ENCODE measurements at places on chromosomes 2 and 18.

DNA sequence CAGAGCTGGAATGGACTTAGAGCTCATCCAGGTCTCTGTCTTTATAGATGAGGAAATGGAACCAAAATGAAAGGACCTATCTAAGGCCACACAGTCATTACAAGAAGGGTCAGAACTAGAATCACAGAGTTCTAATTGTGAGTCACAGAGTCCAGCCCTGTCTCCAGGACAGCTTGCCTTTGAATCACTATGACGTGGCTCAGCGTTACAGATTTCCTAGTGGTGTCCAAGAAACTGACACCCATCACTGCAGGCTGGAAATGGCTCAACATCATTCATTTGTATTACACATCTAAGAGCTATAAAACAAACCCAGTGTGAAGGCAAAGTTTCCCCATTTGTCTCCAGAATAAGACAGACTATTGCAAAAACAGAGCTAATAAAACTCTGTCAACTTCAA, 164.3 kb upstream of the SIX2 start:
- peak; percentile 70 for DNase-seq

DNA sequence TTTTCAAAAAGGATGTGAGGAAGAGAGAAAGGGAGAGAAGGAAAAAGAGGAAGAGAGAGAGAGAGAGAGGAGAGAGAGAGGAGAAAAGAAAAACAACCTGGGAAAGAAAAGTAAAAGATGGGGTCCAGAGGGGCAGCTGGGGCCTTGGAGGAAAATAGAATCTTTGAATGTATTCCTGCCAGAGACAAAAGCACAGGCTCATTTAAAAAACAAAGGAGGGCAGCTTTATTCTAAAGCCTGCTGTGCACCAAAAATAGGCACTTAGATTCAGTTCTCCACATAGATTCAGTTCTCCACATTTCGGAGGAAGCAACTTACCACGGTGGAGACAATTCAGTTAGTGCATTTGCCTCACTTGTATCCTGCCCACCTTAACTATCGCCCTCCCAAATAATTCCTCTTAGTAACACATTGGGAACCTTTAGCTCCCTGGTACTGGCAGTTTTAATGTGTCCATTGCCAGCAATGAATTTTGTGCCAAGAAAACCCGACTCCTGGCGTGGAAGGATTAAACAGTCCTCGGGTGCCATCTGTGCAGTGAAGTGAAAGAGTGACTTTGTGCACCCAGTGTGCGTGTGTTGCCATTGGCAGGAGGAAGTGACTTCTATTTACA, 71.3 kb downstream of the DPP4 start:
- no peak for DNase-seq

- DNase-seq, result no peak
Measured at GRCh38 chr18:44852818-44853217, 172.1 kb downstream of the SETBP1 start.

- DNase-seq, result no peak
Measured at GRCh38 chr2:102708847-102709559, 52.8 kb upstream of the TMEM182 start.

DNA sequence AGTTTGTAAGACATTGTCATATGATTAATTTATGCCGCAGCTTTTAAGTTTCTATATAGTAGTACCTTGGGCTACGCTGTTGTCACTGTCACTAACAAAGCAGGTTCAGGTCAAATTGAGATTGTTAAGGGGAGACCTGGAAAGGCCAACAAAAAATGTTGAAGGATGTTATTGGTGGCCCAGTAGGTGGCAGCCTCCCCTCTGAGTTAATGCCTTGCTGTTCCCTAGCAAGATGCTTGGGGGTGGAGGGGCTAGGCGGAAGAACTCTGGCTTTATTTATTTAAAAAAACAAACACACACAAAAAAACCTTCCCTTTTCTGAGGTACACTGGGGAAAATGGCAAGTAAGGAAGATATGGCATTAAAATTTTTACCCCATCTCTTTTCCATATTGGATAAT, 128.3 kb upstream of the ATP5MC3 start:
- peak; percentile 11 for DNase-seq

GRCh38 chr18:57885931-57886330, 82.8 kb upstream of the ATP8B1 start:
- no peak for DNase-seq

DNA sequence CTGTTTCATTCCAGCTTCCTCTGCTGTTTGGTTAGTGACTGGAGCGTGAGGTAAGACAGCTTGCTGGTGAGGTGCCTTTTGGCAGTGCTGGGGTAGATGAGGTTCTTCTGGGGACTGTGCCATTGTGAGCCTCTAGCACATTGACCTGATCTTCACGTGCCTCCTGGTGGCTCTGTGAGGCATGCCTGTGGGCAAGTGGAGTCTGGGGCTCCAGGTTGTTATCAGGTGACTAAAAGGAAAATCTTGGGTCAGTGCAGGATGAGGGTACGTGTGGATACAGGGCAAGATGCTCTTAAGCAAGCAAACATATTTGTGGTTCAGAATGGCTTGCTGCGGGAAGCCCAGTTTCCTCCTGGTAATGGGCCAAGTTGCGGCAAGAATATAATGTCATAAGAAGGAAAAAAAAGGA, 75.4 kb downstream of the FHOD3 start:
- no peak for DNase-seq

DNA sequence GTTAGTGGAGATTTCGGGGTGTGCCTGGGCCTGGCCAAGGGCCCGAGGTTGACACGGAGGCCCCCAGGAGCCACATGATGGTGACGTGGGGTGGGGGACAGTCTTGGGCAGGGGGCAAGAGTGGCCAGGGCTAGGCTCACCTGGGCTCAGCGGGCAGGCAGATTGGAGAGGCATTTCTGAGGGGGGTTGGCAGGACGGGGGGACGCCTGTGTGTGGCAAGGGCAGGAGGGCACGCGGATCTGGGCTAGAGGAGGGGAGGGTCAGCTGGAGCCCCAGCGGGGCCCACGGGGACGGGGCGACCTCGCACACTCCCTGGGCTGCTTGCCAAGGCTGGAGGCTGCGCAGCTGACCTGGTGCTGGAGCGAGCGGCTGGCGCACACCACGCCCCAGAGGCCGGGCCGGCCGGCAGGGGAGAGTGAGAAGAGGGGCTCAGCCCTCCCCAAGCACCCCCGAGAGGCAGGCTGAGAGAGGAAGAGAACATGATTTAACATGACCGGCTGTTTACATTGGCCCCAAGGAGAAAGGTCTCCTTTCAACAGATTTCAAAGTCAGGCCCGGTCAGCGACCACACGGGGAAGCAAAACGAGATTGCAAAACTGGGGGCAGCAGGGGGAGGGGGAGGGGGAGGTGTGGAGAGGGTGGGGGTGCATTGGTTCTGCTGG, 38.0 kb upstream of the SNED1 start:
- DNase-seq, result peak; percentile 13

GRCh38 chr18:50231621-50232020, 34.7 kb downstream of the CFAP53 start:
- DNase-seq, result no peak

DNA sequence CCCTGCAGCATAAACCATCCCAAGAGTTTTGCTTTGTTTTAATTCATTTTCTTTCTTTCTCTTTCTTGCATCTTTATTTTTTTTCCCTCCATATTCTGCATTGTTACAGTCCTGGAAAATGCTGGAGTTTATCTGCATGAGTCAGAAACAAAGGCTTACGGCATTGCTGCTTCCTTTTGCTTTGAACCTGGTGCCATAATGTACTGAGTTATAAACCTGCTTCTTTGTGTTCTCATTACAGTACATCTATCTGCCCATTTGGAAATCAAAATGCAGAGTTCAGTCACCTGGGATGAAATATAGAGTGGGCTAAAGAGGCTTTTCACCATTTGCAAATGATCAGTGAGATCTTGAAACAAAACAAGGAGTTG, 1009.2 kb upstream of the FANCL start:
- no peak for DNase-seq

DNA sequence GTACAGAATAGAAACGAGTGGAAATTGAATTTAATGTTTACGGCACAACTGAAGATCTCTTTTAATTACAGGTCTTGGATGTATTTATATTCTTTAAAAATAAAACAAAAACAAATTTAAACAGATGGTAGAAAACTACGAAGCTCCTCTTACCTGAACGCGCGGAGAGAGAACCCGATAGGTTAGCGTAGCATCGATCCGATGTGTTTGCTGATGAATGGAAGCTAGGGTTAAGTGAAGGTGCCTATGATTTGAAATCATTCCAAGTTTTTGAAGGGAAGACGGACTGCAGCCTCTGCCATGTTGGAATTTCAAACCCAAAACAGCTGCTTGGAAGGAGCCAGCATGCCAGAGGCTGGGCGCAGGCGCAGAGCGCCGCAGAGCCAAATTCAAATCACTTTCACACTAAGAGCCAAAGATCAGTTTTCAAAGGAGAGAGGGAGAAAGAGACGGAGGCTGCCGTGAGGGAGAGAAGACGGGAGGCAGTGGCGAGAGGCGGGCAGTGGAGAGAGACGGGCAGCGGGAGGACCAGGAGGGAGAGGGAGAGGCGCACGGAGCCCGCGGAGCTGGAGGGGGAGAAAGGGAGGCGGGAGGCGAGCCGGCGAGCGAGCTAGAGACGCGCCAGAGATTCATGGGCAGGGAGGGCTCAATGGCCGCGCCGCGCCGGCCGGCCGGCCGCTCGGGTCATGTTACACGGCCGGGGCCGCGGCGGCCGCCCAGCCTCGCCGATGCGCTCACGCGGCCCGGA, at the start of gene FIGN:
Gene FIGN (minus strand): TSS at position 324 of the 748 bp plus-strand sequence. CDS start 1,081 bp downstream, outside the sequence.
- peak; percentile 91 for DNase-seq

GRCh38 chr18:811182-811891, 705 bp downstream of the YES1 start:
- DNase-seq, result peak; percentile 41

DNA sequence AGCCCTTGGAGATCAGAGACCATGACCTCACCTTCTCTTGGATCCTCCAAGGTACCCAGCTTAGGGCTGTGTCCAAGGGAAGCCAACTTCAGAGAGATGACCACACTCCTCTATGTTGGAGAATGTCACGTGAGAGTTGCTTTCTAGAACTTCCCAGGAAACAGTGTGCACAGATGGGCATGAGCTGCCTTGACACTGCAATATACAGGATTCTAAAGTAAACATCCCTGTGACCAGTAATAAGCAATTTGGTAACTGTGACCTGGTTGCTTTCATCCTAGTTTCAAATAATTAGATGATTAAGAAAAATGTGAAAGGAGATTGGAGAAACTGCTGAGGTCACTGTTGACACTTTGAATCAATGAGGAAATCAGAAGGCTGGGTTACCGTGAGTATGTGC, 181.1 kb upstream of the EPAS1 start:
- DNase-seq, result peak; percentile 43

GRCh38 chr2:208781166-208781565, 374.6 kb downstream of the PTH2R start:
- DNase-seq, result no peak

DNA sequence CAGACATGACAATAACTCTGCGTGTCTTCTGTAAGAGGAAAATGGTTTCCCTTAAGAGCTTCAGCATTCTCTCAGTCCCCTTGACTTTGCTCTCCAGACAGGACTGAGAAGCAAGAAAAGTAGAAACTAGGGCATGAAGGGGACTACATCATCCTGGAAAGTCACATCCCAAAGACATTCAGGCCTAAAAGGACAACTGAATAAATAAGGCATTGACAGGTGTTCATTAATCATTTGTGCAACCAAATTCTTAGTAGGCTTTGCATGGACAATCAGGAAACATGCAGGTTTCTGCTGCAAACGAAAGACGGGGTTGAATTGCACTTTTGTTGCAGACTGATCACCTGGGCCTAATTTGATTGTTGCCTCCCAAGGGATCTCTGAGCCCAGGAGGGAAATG, 1.2 kb upstream of the SGPP2 start:
- no peak for DNase-seq

- peak; percentile 48 for DNase-seq
Measured at GRCh38 chr2:98601532-98602132, 6.7 kb downstream of the COA5 start.

- DNase-seq, result no peak
Measured at GRCh38 chr2:77005522-77005921, 516.7 kb downstream of the LRRTM4 start.

DNA sequence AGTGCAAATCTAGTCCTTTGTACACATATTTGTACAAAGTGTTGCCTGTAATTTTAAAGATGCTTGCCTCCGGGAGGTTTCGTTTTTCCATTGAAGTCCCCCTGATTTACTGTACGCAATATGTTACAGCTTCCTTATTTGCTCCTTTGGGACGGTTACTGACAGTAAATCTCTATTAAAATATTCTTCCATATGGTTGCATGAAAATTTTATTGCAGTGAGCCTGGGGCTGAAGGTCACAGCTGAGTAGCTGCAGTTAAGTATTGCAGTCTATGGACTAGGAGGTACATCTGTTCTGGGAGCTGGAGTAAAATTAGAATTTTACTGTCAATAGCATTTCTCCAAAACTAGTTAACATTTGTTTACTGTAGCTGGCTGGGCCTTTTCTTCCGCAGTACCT, 119.2 kb downstream of the ETAA1 start:
- DNase-seq, result no peak

GRCh38 chr18:9796935-9797549, 88.7 kb upstream of the TXNDC2 start:
- DNase-seq, result no peak

DNA sequence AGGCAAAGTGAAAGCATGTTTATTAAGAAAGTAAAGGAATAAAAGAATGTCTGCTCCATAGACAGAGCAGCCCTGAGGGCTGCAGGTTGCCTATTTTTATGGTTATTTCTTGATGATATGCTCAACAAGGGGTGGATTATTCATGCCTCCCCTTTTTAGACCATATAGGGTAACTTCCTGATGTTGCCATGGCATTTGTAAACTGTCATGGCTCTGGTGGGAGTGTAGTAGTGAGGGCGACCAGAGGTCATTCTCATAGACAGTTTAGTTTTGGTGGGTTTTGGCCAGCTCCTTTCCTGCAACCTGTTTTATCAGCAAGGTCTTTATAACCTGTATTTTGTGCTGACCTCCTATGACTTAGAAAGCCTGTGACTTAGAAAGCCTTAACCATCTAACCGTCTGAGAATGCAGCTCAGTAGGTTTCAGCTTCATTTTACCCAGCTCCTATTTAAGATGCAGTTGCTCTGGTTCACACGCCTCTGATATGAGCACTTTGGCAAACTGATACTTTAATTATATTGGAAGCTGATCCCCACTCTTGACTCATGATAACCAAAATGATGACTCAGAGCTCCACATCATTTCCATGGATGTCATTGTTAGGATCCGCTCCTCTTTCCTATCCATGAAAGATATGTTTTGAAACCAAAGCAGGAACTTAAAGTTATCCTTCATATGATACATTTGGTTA, 14.5 kb upstream of the ERMN start:
- no peak for DNase-seq

DNA sequence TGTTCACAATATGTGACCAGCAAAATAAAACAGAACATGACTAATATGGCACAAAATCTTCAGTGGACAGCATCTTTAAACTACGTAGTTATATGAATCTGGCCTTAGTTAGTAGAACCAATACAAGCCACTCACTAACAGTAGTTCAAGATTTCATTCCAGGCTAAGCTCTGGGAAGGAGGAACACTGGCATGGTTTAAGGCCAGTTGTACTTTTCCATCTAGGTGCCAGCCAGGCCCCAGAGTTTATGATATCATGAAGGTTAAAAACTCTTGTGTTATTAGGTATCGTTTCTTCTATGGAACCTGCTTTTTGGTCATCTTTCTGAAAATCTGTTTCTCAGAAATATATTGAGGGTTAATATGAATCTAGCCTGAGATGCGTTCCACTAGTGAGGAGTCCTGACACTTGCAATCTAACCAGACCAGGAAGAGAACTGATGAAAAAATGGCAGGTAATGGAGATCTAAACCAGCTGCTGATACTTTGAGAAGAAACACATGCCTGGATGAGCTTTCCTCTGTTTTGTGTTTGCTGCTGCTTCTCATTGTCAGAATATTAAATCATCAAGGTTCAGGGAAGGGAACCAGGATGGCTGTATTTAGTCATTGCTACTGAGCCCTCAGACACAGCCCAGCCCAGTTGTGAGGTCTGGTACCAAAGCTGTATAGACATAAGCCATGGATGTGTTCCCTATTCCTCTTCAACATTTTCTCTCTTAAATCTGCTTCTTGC, 182.8 kb upstream of the SETBP1 start:
- no peak for DNase-seq

Data from endothelial cell of umbilical vein (primary cell).